ENCODE measurements at places on chromosomes 5 and 9.
A peak's percentile ranks its signal among the peaks of the same experiment; 100 is the strongest.

GRCh38 chr5:66362687-66363086 is 218.6 kb downstream of the SREK1 start:
- no peak for DNase-seq

- no peak for DNase-seq
These were observed 1.1 kb downstream of the LHX2 start for GRCh38 chr9:124012368-124013301.

DNA sequence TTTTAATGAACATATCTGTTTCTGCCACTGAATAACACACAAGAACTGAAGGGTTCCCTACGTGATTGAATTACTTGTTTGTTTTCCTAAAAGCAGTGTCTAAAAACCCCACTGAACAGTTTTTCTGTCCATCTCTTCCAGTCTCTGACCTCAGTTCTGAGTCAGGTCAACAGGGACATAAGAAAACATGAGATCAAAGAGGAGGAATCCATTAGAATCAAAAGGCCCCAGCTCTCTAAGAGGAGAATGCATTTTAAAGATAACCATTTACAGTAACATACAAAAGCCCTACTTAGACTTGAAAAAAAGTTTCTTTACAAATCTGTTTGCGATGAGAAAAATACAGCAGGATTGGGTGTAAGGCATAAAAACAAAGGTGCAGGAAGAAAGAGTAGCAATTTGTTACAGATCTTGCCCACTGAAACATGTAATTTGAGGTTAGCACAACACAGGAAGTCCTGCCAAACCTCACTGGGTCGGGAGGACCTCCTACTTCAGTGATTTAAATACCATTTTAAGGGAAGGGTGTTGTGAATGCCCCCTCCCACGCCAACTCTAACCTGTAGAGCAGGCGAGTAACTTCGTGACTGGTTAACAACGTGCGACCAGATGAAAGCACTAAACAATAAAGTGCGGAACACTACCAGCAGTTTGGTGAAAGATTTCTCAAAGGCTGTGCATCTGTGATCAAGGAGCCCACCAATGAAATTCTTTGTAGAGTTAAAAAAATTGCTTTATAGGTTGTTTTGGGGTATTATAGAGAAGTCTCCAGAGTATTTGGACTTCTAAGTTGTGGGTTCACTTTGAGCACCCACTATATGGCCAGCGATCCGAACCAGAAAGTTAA is 1.3 kb downstream of the QSOX2 start:
- peak; percentile 66 for DNase-seq

GRCh38 chr5:36704131-36704530 is 97.7 kb downstream of the SLC1A3 start:
- DNase-seq = no peak

GRCh38 chr9:136403538-136403914 is 3.6 kb upstream of the SNAPC4 start:
- DNase-seq = no peak

DNA sequence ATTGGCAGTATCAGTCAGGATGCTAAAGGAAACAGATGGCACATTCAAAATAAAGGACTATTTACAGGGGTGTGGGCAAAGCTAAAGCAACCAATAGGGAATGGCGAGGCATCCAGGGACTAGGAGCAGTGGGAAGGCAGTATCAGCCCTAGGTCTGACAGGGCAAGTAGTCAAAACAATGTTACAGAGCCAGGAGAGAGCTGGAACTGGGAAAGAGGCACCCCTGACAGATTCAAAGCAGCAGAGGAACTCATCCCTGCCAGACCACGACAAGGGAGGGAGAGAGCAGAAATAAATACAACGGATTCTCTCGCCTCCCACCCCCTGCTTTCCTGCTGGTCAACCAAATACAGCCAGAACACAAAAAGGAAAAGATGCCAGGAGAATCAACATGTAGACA is 371.5 kb downstream of the NR2F1-AS1 start:
- no peak for DNase-seq

DNA sequence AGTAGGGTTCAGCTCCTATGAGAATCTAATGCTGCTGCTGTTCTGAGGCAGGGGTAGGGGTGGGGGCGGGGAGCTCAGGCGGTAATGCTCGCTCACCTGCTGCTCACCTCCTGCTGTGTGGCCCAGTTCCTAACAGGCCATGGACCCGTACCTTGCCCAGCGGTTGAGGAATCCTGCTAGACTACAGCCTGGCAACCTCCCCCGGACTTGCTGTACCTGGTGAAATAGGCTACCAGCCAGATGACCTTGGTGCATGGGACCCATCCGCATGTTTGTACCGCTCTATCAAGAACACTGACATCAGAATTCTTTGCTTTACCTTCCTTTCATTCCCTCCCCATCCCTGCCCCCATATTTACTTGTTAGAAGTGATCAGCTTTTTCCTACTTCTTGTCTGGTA is 15.3 kb downstream of the IL31RA start:
- no peak for DNase-seq

DNA sequence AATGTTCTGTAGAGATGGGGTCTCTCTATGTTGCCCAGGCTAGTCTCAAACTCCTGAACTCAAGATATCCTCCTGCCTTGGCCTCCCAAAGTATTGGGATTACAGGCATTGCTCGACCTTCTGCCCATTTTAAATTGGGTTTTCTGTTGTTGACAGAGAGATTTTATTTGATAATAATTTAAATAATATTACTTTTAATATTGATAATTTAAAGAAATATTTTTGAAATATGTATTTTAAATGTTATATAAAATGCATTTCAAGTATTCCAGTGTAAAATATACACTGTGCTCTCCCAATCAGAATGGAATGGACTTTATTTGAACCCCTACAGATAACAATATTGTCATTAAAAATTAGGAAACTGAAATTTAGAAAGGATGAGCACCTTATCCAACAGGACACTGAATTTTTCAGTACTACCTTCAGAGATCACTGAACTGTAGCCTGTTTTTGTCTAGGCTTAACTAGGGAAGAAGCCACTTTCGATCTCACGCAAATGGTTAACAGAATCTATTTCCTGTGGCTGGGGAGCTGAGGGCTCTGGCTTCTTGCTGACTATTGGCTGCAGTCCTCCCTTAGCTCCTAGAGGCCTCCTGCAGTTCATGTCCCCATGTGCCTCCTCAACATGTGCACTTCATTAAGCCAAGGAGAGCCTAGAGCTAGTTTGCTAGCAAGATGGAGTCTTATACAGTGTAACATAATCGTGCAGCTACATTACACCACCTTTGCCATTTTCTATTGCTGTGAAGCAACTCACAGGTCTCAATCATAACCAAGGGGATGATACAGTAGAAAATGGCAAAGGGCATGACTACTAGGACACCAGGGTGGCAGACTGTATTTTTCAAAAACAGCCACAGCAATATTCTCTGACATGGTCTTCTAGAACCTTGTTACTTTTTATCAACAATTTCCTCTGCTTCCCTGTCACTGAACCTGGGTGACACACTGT is 150.0 kb downstream of the CDC42SE2 start:
- DNase-seq = no peak

DNA sequence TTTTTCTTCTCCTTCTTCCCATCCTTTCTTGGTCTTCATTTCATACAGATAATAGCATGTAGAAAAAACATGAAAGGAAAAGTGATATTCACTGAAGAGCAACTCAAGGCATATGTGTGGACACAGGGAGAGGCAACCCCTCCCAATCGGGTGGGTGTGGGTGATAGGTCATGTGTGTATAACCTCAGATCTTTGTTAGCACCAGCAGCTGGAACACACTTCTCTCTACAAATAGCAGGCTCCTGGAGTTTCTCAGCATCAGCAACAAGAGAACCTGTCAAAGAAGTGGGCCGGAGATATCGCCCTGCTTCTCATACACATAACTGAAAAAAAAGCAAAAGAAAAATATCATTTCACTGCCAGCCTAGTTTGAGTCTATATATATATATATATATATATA is 426.4 kb downstream of the DTWD2 start:
- DNase-seq = no peak

GRCh38 chr5:173290477-173291131 is 37.6 kb downstream of the STC2 start:
- no peak for DNase-seq
